ENCODE measurements at places on chromosomes 12 and 14.

DNA sequence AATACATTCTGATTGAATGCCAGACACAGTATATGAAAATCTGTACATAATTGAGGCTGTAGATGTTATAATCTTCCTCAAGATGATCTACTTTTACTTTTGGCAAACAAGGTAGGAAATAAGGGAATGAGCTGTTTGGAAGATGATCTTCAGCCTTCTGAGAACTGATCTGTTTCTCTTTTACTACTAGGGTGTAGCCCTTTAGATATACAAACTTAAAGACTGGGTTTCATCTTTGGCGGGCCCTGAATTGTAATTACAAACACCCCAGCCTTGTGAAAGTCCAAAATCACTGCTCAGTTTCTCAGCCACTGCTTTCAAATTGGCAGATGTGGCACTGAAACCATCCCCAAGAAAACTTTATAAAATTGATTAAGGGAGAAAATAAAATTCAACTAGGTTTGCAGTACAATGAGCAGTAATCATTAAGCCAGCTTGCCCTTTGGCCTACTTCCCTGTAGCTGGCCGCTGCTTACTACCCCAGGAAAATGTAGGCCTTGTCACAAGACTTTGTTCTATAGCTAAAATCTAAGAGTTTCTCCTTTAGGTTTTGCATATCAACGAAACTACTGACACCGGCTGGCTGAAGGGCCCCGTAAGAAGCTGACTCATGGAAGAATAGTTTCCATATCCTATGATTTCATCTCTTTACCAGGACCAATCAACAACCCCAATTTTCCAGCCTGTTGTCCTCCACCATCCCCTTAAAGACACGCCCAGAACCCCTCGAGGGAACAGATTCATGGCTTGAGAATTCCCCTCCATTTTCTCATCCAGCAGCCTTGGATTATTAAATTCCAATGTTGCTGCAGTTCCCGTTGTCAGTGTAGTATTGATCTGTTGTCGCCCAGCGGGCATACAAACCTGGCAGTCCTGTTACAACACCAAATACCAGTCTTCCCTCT lies 210.8 kb downstream of the PCNX1 start:
- DNase-seq: peak; percentile 40

DNA sequence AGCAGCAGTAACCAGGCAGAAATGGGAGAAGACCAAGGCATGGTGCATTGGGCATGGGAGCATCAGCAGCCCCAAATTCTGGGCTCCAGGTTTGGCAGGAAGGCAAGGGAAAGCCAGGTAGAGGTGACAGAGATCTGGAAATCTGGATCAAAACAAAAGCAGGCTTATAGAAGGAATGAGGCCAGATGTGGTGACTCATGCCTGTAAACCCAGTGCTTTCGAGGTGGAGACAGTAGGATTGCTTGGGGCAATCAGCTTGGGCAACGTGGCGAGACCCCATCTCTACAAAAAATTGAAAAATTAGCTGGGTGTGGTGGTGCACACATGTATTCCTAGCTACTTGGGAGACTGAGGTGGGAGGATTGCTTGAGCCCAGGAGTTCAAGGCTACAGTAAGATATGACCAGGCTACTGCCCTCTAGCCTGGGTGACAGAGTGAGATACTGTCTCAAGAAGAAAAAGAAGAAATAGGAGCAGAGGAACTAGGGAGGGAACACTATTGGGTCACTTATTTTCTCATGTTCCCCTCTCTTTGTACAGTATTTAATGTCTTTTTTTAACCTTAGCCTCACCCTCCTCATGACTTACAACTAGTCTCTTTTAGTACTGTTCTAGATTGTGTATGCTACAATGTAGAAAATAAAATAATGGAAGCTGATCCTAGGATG lies 25.1 kb downstream of the SLC4A8 start:
- peak; percentile 15 for DNase-seq

DNA sequence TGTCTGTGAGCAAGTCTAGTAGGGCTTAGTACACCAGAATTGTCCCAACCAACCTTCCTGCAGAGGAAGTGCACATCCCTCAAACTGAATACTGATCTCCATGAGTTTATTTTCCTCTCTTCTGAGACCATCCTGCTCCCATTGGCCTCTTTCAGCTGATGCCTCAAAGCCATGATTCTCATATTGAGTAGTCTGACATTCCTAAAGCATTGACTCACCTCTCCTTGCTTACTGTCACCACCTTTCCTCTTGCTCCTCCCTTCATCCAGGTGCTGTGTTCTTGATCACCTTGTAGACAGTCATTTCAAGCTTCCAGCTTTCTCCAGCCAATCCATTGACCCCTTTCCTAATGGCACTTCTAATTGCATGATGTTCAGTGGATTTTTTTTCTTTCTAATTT lies 583.7 kb upstream of the USP15 start:
- DNase-seq: no peak

DNA sequence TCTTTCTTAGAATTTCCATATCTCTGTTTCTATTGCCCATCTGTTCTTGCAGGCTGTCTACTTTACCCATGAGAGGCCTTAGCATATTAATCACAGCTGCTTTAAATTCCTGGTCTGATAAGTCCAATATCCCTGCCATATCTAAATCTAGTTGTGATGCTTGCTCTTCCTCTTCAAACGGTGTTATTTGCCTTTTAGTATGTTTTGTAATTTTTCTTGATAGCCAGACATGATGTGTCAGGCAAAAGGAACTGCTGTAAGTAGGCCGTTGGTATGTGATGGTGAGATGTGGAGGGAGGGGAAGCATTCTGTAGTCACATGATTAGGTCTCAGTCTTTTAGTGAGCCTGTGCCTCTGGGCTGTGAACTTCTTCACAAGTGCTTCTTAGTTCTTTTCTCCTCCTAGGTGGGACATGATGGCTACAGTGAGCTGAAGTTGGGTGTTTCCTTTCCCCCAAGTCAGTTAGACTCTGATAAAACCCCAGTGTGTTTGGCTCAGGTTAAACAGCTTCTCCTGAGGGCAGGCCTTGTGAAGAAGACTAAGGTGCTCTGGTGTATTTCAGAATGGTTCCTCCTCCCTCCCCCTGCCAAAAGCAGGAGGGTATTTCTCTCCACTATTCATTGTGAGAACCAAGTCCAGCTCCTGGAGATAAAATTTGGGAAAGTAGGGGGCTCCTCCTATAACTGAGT lies 195.9 kb upstream of the PARP11 start:
- no peak for DNase-seq

DNA sequence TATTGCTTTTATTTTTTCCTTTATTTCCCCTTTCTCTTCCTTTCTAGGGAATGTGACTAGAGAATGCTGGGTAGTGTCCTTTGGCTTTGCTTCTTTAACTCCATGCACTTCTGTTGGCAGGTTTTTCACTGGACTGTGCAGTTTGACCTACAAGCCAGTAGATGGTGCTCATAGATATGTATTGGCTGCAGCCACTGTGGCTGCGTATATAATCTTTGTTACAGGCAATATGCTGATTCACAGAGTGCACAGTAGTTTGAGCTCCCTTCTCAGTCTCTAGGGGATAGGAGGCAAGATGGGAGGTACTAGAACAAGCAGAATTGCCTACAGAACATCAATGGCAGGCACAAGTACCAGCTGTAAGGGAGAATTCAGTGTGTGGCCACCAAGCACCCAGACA lies 503.5 kb downstream of the LRFN5 start:
- peak; percentile 28 for DNase-seq

Measured in inflammatory macrophage treated with lipopolysaccharide for 1 hour (primary cell).